Stimulated activated CD4-positive, alpha-beta T cell treated with anti-CD3 and anti-CD28 coated beads, Interleukin-15, amount 100 ng/mL, for 1 hour (primary cell): ENCODE measurements at places on chromosomes 3 and 15.

DNA sequence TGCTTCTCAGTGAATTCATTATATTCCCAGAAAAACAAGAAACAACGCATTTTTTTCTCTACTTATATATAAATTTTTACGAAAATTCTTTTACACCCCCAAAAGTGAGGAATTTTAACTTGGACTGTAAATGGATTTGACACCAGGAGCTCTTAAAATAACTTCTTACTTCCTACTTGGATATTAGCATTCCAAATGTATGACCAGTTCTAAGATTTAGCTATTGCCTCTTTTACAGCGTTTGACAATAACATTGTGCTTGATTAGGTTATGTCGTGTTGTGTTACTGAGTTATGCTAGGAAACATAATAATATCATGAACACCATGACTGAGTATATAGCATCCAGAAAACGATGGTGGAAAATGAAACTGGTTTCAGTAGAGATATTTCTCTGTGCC lies 177.0 kb downstream of the CNTN6 start:
- no peak for DNase-seq

DNA sequence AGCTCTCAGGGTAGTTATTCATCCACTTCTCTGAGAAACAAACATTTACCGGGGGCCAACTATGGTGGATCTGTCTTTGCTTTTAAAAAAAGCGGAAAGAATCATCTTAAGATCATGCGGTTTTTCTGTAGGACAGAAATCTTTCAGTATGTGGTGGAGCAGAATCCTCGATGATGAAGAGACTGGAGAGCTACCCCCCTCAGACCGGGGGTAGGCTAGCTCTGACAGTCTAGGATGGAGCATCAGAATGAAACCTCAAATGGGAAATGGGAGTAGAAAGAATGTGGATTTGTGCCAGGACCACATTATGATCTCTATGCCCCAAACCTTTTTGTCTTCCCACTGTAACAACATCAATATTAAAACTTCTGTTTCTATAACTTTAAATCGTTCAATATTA lies 30.3 kb downstream of the TPRG1 start:
- no peak for DNase-seq

DNA sequence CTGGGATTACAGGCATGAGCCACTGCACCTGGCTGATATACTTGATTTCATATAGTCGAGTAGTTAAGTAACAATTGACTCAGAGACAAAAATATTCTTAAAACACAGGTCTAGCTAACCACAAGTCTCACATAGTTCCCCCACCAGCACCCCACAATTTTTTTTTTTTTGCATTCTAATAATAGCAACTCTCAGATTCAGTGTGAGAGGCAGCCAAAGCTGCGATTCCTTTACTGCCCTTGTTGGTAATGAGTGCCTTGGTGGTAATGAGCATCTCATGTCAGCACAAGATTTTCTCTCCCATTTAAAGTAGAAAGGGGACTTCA lies 72.5 kb downstream of the WWTR1 start:
- no peak for DNase-seq

- DNase-seq = no peak
Measured at GRCh38 chr15:63772520-63772919, 61.2 kb downstream of the HERC1 start.

GRCh38 chr15:68052431-68052830 lies 1.7 kb upstream of the PIAS1 start:
- no peak for DNase-seq

- no peak for DNase-seq
Measured at GRCh38 chr15:89367485-89368451, 33.1 kb upstream of the POLG start.

GRCh38 chr15:95025924-95026728 lies 794.8 kb downstream of the MCTP2 start:
- no peak for DNase-seq

- no peak for DNase-seq
Measured at GRCh38 chr3:138812806-138813205, 21.9 kb downstream of the PIK3CB start.
